MCF 10A (cell line): ENCODE measurements at places on chromosomes 7 and 10.

- DNase-seq: no peak
Observed at GRCh38 chr7:144048648-144049047, at the start of gene OR2A5. OR2A5 (plus strand) TSS chr7:144048948; CDS start chr7:144050402, 1,454 bp downstream.

DNA sequence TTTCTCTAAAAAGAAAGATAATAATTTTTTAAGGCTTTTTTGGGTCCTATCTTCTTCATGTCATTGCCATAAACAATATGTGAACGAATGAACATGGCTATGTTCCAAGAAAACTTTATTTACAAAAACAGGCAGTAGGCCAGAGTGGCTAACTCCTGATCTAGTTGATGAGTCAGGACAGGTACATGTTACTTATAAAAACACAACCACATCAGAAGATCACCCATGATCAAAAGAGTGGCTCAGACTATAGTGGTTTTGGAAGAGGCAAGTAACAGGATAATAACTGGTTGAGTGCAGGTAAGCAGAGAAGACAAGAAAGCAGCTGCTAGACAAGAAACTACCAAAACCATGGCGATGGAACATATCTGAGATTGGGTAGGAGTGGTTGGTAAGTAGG lies 468.7 kb downstream of the KCNMA1 start:
- DNase-seq: peak; percentile 51

GRCh38 chr7:20267482-20267881 lies 50.3 kb upstream of the MACC1 start:
- DNase-seq: no peak

DNA sequence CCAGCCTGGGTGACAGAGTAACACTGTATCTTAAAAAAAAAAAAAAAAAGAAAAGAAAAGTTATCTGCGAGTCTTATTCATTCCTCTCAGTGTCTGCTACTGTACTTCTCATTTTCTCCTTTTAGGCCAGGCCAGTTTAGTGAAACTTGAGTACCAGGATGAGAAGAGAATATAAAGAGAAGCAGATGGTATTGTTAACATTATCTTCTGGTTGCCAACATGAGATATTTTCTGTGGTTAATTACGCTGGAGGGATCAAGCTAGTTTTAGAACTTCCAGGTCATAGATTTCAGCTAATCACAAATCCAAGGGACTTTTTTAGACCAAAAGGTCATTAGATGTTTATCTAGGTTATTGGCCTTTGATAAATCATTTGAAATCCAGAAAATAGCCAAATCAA lies 252.6 kb upstream of the SMIM30 start:
- DNase-seq: no peak

DNA sequence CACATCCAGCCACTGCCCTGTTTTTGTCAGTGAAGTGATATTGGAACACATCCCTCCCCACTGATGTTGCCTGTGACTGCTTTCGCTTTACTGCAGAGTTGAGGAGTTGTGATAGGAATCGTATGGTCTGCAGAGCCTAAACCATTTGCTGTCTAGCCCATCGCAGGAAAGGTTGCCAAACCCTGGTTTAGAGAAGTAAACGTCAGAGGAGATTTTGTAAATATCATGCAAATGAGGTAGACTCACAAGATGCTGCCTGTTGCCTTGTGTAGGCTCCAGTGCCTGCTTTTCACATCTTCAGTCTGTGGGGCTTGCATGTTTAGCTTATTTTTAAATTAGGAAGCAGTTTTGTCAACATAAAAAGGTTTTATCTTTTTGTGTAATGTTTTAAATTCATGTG lies 107.1 kb downstream of the TRRAP start:
- no peak for DNase-seq

GRCh38 chr10:35270100-35270499 lies 66.2 kb upstream of the CCNY start:
- DNase-seq: no peak

GRCh38 chr7:118492466-118492865 lies 268.0 kb downstream of the ANKRD7 start:
- no peak for DNase-seq

DNA sequence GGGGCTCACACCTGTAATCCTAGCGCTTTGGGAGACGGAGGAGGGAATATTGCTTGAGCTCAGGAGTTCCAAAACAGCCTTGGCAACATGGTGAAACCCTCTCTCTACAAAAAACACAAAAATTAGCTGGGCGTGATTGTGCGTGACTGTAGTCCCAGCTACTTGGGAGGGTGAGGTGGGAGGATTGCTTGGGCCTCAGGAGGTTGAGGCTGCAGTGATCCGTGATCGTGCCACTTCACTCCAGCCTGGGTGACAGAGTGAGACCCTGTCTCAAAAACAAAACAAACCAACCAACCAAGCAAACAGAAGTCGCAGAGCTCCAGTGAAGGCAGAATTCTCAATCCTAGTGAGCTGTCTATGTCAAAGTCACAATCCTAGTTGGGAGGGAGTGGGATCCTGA lies 14.3 kb upstream of the STN1 start:
- no peak for DNase-seq

DNA sequence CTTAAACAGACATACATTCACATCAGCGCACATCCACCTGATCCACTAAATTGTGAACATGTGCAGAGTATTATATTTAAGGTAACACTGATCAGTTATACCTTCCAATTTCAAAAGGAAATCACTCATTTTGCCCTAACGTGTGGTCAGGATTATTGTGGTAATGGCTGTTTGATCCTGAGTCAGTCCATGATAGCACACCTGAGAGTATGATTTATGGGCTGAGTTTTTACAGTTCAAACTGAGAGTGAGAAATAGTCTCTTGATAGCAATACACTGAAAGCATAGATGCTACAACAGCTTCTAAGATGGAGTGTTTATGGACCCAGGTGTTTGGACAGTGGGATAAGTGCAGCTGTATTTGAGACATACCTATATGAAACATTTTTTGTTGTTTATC lies 96.7 kb downstream of the KIF20B start:
- no peak for DNase-seq

DNA sequence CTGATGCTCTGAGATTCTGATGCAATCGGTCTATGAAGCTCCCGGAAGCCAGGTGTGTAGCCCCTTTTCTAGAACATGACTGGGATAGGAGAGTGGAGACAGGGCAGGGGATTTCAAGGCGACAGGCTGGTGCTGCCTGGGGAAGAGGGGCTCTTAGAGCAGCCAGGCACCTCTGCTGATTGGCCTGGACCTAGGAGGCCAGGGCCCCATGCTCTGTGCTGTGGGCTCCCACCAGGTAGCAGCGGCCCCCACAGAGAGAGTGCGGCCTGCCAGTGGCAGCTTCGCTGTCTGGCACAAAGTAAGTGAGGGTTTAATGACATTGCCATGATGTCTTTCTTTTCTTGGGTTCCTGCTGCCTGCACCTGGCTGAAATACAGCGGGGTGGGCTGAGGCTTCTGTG lies 99.4 kb upstream of the PODXL start:
- DNase-seq: no peak

DNA sequence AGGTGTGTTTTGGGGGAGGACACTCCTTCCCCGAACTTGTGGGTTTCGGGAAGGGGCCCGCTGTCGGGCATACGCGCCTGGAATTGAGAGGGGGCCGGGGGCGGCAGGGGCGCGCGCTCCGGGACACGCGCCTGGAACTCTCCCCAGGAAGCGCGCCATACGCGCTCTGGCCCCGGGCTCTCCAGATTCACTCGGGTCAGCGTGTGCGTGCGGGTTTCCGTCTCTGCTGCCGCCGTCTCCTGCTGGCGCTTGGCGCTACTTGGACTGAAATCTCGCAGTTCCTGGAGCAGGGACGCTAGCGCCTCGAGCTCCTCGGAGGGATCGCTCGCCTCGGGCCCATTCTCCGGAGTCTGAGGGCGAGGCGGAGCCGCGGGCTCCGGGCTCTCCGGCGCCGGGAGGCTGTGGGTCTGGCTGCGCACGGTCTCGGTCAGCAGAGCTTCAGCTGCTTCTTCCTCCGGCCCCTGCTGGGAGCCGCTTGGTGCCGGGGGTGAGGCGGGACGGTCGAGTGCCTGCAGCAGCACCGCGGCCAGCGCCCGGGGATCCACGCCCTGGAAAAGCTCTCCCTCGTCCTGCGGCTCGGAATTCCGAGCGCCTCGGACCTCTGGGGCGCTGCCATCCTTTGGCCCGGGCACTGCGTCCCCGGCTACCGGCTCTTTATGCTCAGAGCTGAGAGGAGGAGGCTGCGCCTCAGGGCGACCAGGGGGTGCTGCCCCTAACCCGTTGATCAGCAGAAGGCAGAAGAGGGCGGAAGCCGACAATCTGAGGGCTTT lies 1.1 kb downstream of the VGF start:
- DNase-seq: peak; percentile 56

DNA sequence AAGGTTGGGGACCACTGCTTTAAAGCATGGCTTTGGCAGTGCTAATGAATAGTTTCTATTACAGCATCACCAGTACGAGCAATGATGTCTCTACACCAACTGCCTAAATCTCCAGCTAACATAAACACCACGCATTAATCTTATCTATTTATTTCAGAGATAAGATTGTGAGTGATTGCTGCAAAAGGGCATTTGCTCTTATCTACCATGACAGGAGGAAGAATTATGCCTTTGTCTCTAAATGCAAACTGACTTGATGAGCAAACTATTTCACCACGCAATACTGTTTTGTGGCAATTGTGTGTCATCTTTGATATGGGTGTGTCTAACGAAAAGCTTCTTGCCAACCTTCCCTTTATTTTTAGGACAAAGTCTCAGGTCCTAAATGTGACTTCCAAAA lies 684.9 kb downstream of the SORCS1 start:
- no peak for DNase-seq

- DNase-seq: no peak
Observed at GRCh38 chr10:123327896-123328295, 173.7 kb downstream of the BUB3 start.

GRCh38 chr7:129792721-129793120 lies 160.0 kb downstream of the UBE2H start:
- DNase-seq: no peak

GRCh38 chr7:44539669-44540506 lies 1.2 kb downstream of the NPC1L1 start:
- DNase-seq: no peak

DNA sequence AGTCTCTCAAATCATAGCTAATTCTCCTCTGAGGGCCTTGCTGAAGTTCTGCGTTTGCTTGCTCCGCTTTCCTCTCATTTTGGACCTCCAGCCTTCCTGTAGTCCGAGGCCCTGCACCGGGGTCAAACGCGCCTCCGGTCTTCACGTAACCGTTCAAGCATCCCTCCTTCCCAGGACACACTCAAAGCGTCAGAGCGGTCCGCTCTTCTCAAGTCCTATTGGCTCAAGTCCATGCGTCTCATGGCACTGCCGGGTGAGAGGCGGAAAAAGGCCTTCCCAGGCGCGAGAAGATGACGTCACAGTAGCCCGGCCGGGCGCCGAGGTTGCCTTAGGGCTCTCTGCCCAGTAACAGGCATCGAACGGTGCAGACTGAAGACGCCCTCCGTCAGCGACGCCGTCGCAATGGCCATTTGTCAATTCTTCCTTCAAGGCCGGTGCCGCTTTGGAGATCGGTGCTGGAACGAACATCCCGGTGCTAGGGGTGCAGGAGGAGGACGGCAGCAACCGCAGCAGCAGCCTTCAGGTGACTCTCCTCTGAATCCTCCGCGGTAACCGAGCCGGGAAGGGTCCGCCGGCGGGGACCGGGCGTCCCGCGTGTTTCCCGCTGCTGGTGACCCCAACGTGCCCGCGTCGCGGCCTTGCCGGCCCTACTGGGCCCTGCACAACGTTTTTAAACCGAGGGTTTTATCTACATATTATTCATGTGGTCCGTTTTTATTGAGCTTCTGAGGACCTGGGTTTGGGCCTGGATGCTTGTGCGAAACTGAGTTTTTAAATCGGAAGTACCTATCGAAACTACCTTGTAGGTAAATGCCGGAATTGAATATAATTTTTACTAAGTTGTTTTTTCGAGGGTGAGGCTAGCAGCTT lies at the start of gene NUP42:
Gene NUP42, plus strand, starts transcription at position 365 of the 870 bp plus-strand sequence. Its CDS starts 38 bp downstream, at position 403.
- DNase-seq: peak; percentile 98

DNA sequence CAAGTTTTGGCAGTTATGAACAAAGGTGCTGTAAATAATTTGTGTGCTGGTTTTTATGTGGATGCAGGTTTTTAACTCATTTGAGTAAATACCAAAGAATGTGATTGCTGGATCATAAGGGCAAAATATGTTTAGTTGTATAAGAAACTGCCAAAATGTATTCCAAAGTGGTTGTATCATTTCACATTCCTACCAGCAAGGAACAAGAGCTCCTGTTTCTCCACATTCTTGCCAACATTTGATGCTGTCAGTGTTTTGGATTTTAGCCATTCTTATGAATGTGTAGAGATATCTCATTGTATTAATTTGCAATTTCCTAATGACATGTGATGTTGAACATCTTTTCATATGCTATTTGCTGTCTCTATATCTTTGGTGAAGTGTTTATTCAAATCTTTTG lies 207.3 kb upstream of the LRGUK start:
- DNase-seq: no peak

- peak; percentile 32 for DNase-seq
Observed at GRCh38 chr10:118698421-118698820, 56.3 kb downstream of the CACUL1 start.

DNA sequence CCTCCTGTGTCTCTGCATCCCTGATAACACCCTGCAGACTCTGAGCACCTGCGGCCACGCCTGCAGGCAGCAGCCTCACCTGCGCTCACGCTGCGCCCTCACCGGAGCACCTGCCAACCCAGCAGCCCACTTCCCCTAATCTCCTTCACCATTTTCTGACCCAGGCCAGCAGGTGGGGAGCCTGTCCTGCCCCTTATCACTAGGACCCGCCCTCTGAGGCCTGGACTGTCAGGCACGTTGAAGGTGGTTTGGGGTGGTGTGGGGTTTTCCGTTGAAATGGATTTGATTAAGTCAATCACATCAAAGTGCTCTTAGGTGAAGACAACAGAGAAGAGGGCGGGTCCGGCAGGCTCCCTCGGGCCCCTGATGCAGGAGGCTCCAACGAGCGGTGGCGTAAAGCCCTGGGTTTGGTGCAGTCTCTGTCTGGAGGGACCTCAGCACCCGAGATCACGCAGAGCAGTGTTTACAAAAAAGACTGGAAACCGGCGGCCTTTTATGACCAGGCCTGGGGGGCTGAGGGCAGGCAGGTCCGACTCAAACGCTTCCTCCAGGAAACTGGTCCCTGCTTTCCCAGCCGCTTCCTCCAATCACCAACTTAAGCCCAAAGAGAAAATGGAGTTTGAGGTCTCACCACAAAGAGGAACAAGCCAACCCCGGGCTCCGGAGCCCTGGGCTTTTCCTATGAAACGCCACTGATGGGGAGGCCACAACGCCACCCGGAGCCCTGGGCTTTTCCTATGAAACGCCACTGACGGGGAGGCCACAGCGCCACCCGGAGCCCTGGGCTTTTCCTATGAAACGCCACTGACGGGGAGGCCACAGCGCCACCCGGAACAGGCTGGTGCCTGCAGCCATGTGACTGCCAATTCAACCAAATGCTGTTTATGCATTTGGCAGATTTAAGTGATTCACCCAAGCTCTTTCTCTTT lies 45.5 kb downstream of the DPYSL4 start:
- no peak for DNase-seq

- DNase-seq: no peak
Observed at GRCh38 chr7:16204953-16205352, 216.4 kb downstream of the CRPPA start.

DNA sequence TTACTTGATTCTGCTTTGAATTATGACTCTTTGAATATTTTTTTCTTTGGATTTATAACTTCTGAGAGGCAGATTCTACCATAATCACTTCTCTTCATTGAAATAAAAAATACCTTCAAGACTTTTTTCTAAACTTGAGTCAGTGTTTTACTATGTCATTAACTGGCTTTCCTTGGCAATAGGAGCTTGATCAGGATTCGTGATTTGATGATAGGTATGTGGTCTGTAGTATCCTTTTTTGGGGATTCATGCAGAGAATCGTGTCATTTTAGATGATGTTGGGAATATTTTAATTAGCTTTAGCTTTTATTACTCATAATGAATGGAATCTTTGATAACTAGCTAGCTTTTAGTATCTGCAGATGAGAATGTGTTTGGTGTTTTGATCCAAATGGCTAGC lies 83.3 kb downstream of the PHTF2 start:
- DNase-seq: no peak

GRCh38 chr10:116915340-116915739 lies 66.0 kb downstream of the ENO4 start:
- DNase-seq: no peak
